ENCODE measurements at places on chromosomes 11 and 22.
A peak's percentile ranks its signal among the peaks of the same experiment; 100 is the strongest.

GRCh38 chr11:30446520-30446919 lies 123.6 kb downstream of the ARL14EP start:
- DNase-seq, result no peak

DNA sequence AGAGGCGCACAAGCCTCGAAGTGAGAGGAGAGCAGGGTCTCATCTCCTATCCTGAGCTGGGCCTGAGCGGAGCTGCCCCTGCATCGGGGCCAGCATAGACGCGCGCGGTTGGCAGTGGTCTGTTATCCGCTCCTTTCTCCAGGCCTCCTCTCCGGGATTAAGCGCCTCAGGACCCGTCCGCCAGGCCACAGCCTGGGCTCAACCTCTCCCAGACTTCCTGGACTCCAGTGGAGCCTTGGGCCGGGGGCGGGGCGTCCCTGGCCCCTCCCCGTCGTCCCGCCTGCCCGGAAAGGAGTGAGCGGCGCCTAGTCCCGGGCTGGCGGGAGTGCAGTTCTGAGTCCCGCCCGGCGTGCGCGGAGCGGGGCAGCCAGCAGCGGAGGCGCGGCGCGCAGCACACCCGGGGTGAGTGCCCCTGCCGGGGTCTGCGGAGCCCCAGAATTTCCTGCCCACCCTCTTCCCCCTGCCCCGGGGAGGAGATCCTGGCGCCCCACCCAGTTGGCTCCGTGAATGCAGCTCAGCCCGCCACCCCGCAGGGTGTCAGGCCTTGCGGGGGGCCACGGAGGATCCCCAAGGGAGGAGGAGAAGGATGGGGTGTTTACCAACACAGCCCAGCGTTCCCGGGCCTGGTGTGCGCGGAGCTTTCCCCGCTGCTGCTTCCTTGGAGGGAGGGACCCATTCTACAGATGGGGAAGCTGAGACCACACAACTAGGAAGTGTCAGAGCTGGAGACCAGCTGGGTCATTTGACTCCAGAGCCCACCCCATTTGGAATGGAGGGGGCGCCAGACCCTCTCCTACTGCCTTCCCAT lies at the start of gene TCIRG1:
TSS of gene TCIRG1 (plus strand) at position 308 of the 808 bp plus-strand sequence. CDS start 2,247 bp downstream, outside the sequence.
- DNase-seq, result peak; percentile 83

GRCh38 chr11:10076458-10077141 lies 217.4 kb downstream of the SBF2 start:
- DNase-seq, result peak; percentile 23

DNA sequence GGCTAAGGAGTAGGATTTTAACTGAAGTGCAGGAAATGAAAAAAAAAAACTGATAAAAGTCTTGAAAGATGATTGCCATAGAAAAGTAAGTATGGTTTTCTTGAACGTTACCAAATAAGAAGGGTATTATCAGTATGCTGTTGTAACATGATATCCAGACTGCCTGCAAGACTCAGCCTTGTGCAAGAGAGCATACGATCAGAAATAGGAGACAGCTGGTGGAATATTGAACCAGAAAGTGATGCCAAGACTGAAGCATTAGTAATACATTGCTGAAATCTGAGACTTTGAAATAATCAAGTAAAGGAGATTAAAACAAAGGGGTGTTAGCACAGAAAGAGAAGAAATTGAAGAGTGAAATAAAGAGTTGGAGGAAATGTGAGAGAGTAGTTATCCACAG lies 452.7 kb upstream of the CNTN5 start:
- peak; percentile 1 for DNase-seq

- no peak for DNase-seq
Observed at GRCh38 chr22:35863432-35863831, 145.8 kb downstream of the APOL5 start.

GRCh38 chr11:67452141-67452952 lies at the start of gene GPR152:
Gene GPR152 (minus strand): TSS chr11:67452729. CDS start chr11:67452724, 5 bp downstream.
- DNase-seq, result no peak

GRCh38 chr11:88363004-88363403 lies 25.5 kb upstream of the CTSC start:
- no peak for DNase-seq

DNA sequence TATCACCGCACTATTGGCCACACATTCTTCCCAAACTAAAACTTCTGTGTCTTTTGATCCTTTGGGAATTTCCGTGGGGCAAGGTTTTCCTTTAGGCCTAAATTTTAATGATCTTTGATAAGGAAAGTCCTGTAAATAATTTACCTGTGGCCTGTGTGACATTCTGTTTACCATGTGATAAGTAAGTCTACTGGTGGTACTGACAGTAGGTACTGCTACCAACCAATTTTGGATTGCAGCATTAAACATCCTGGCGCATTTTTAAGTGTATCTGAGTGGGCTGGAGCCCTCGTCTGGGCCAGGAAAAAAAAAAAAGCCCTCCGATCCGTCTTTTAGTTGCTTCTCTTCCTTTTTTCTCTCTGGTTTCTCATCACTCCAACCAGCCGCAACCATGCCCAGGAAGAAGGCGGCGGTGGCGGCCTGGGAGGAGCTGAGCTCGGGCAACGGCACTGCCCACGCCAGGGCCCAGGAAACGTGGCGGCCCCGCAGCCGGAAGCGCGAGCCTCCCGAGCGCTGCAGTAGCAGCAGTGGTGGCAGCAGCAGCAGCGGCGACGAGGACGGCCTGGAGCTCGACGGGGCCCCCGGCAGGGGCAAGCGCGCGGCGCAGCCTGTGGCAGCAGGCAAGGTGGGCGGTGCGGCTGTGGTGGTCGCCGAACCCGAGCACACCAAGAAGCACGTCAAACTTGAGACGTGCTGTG lies 33.6 kb downstream of the ASRGL1 start:
- no peak for DNase-seq

GRCh38 chr11:125720781-125721180 lies 25.3 kb upstream of the PATE1 start:
- no peak for DNase-seq

- peak; percentile 83 for DNase-seq
Observed at GRCh38 chr11:70159627-70160570, 43.2 kb upstream of the FADD start.

DNA sequence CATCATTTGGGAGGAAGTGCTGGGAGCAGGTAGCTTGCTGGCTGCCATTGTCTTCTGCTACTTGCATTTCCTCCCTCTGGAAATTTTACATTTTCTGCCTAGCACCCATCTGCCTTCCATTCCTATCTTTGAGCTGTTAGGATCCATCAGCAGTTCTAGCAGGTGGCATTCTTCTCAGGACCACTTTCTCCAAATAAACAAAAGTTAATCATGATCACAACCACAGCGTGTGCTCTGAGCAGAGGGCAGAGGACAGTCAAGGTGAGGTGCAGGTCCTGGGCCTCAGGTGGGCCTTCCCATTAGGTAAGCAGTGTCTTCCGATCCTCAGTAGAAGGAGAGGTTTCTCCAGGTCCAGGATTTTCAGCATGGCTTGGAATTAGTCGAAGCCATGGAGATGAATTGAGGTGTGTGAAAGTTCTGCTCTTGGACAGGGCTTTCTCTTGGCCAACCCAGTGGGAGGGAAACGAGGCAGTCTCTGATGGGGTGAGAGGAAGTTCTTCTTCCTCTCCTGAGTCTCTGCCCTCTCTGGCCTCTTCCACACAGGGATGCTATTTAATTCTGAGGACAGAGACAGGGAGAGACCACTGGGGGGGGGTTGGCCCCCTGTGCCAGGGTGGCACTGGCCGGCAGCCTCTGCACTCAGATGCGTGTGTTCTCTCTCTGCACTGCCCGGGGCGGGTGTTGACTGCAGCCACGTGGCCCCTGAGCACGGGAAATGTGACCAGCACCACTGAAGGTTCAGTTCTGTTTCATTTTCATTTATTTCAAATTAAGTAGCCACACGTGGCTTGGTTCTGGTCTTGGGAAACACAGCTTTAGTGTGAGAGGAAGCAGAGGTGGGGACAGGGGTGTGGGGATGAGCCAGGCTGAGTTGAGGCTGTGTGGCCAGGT lies 170.8 kb downstream of the TBC1D22A start:
- no peak for DNase-seq

DNA sequence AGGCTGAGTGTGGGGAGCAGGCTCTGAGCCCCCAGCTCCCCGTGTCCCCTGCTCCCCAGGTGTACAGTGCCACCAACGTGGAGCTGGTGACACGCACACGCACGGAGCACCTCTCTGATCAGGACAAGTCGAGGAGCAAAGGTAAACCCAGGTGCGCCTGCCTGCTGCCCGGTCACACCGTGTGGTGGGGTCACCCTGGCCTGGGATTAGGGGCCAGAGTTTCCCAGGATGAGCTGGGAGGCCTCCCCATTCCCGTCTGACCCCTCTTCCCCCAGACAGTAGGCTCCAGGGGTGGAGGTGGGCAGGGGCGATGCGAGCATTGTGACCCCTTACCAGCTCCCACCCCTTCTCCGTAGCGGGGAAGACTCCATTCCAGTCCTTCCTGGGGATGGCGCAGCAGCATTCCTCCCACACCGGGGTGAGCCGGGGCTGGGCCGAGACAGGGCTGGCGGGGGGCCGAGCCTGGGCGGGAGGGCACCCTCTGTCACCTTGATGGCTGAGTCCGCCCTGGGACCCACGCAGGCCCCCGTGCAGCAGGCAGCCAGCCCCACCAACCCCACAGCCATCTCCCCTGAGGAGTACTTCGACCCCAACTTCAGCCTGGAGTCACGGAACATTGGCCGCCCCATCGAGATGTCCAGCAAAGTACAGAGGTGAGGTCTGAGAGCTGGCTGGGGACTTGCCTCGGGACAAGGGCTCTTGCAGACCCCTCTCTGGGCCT lies 3.7 kb upstream of the SSH3 start:
- DNase-seq, result no peak

- DNase-seq, result peak; percentile 42
Observed at GRCh38 chr11:82229341-82229740, 504.3 kb downstream of the FAM181B start.

- no peak for DNase-seq
Observed at GRCh38 chr22:25452116-25452700, 112.3 kb upstream of the GRK3 start.

DNA sequence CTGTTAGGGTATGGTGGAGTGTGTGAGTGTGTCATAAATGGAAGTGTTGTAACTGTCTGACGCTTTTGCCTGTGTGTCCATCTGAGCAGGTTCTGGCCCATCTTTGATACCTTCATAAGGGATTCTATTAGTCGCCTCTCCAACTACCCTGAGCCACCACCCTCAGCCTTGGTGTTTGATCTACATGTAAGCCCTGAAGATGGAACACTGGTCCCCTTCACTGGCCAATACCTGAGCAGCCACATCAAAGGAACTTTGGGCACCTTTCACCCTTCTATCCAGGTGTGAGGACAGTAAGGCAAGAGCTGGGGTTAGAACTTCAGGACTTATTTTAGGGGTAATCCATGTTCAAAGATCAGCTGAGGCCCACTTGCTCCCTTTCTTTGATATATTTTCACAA lies 51.0 kb downstream of the DNHD1 start:
- DNase-seq, result no peak

DNA sequence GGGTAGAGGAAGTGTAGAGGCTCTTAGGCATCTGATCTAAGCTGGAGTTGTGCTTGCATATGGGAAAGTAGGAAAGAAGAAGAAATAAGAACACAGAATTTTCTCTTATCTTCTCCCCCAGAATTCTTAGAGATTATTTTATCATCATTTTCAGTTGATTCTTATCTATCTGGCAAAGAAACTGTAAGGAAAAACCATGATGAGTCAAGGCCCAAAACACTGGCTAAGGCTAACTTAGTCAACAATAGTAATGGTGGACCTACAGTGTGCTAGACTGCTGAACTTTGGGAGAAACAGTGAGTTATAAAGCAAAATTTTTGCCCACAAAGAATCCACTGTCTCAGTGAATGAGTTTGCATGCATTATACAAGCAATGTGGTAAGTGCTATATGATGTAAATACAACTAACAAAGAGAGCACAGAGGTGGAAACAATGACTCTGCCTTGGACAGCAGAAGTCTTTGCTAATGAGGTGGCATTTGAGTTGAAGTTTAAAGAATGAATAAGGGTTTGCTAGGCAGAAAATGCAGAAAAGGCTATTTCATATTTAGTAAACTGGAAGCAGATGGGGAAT lies 344.5 kb upstream of the PLET1 start:
- no peak for DNase-seq

- DNase-seq, result no peak
Observed at GRCh38 chr11:123507043-123507442, 77.0 kb downstream of the GRAMD1B start.

GRCh38 chr11:129416080-129416820 lies 40.6 kb downstream of the BARX2 start:
- DNase-seq, result no peak

- DNase-seq, result no peak
Observed at GRCh38 chr11:691710-692590, 3.1 kb downstream of the DEAF1 start.

- DNase-seq, result peak; percentile 97
Observed at GRCh38 chr11:76782531-76783293, 444 bp upstream of the TSKU start.

DNA sequence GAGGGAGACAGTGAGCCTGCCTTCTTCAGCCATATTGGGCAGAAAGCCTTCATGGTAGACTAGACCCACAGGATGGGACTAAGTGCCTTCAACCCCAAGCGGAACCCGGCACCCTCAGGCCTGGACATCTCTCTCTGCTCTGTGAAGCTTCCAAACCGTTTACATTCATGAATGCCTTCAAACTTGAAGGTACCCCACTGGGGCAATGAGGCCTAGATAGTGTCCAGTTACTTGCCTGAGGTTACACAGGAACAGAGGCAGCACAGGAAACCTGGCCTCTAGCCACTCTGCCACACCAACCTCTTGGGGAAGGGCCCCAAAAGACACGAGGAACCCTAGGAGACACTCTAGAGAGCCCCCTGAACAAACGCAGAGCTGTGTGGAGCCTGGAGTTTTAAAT lies 14.5 kb upstream of the CYP2R1 start:
- no peak for DNase-seq

DNA sequence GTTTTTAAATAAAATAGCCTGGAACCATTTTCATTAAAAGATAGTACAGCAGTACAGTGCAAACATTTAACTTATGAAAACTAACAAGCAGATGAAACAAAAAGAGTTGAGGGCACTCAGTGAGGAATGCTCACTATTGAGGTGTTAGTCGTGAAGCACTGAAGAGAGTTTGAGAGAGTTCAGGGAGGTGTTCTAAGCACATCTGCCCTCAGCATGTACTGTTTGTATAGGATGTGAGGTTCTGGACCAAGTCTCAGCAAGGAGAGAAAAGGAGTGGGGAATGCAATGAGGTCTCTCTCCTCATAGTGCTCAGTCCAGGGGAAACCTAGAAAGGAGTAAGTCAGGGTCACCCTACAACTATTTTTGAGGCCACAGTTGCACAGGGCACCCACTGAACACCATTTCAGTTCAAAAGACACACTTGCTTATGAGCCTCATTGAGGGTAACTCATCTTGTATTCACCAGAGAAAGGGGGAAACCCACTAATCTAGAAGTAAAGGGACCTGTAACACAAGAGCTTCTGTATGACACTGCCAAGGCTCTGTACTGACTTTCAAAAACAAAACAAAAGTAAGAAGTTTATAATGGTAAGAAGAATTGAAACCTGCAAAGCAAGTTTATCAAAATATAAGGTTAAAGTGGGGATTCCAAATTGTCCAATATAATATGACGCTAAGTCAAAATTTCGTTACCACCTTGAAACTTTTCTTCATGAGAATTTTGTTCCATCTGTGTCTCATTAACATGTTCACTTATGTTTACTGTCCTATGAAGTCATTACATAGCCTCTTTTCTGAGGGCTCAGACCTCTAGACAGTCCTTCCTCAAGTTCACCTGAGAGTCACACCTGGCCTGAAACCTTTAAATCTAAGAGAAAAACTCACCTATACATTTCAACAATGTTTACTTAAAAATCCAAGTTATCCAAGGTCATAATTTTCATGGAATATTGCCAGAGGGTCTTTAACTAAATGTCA lies 275.3 kb downstream of the ETS1 start:
- no peak for DNase-seq

GRCh38 chr11:133817449-133817848 lies 27.9 kb downstream of the SPATA19 start:
- DNase-seq, result no peak

GRCh38 chr11:106601684-106602297 lies 416.5 kb downstream of the GUCY1A2 start:
- DNase-seq, result no peak

All from fibroblast of skin of back (primary cell).